ENCODE measurements at places on chromosomes 2 and 18.

DNA sequence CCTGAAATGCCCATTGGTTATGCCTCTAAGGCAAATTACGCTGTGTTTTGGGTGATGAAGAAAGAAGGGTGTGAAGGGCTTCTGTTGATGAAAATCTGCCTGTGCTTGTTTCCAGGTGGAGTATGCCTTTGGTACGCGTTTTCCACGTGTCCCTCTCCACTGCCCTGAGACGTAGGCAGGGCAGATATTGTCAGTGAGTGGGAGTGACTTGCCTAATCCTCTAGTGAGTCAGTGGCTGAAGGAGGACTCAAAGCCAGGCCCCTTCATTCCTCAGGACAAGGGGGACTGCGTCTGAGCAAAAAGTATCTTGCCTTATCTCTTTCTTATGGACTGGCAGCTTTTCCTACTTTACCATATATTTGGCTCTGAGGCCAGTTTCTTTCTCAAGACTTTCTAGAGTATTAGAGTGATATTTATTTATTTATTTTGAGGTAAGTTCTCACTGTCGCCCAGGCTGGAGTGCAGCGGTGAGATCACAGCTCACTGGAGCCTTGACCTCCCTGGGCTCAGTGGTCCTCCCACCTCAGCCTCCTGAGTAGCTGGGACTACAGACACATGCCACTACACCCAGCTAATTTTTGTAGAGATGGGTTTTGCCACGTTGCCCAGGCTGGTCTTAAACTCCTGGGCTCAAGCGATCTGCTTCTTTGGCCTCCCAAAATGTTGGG, 10.2 kb downstream of the RALB start:
- no peak for DNase-seq

DNA sequence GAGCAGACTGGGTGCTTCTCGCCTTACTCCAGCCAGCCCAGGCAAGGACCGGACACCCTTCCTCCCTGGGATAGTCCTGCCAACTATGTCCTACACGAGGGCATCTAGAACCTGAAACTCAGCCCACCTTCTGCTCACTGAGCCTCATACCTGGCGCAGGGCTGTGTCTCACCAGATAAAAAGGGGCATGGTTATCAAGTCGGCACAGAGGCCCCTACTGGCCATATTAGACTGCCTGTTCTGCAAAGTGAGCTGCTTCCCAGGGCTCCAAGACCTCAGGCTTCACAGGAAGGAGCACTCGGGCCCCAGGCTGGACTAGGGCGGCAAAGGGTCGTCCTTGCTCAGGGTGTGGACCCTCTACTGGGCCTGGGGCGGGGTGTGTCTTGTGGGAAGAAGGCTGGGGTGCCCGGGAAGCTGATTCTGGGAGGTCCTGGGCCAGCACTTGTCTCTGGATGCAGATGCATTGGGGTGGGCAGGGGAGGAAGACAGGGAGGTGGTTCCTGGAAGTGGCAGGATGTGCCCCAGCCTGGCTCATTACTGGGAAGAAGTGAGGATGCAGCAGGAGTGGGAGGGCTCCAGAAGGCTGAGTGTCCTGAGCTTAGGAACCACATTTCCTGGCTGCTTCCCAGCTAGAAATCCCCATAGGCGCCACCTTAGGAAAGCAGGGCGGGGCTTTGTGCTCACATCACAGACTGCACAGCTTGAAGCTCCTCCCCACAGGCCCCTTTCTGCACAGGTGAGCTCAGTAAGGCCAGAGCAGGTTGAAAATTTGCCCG, 19.6 kb downstream of the EHD3 start:
- DNase-seq = no peak

GRCh38 chr2:191571163-191571769, 106.7 kb upstream of the NABP1 start:
- DNase-seq = no peak

GRCh38 chr18:58263055-58263957, 219.3 kb downstream of the NEDD4L start:
- no peak for DNase-seq

- DNase-seq = peak; percentile 76
These were observed 385.5 kb upstream of the HNRNPA3 start for GRCh38 chr2:176826984-176827668.

DNA sequence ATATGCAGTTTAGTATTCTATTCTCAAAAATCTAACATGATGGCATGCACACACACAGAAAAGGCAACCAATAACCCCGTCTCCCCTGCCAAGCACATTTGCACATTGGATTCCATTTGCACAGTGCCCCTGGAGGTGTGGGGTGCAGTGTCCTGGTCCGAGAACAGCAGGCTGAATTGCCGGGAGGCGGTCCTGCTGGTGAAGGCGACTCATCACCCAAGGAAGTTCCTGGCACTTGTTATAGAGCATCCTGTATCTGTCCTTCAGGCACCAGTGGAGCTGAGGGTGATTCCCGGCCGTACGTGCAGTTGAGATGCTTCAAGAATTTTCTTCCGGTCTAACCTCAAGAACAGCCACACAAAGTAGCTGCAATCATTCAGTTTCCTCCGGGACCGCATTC, 73.0 kb upstream of the RAB12 start:
- DNase-seq = no peak

DNA sequence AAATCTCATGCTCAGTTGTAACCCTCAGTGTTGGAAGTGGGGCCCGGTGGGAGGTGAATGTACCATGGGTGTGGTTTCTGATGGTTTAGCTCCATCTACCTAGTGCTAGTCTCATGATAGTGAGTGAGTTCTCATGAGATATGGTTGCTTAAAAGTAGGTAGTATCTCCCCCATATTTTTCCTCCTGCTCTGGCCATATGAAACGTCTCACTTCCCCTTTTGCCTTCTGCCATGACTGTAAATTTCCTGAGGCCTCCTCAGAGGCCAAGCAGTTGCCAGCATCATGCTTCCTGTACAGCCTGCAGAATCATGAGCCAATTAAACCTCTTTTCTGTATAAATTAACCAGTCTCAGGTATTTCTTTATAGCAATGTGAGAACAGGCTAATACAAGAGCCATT, 62.8 kb upstream of the RNF152 start:
- DNase-seq = no peak

- no peak for DNase-seq
These were observed 68.1 kb upstream of the TCF7L1 start for GRCh38 chr2:85064927-85065577.

DNA sequence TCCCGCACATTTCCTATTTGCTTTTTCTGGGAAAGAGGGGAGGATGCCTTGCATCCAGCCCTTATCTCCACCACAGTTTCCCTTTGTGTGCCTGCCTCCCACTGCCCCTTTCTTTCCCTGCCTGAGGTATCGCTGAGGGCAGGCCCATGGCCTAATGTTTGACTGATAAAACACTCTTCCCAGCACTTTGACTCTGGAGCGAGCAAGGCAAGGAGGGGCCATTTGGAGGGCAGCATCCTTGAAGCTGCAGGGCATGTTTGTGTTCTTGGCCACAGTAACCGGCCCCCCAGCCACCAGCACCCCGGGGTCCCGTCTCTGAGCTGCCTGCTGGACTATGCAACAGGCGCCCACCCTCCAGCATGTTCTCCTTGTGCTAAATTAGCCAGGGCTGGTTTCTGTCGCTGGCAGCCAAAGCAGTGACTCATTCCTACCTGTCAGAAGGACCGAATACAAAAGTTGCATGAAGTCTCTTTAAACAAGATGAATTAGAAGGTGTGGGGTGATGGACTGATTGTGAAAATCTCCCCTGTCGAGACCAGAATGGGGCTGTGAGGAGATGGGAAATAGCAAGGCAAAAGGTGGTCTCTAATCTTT, 50.7 kb downstream of the BCL2L11 start:
- no peak for DNase-seq

GRCh38 chr2:44952143-44952805, 10.8 kb downstream of the SIX3 start:
- peak; percentile 46 for DNase-seq

DNA sequence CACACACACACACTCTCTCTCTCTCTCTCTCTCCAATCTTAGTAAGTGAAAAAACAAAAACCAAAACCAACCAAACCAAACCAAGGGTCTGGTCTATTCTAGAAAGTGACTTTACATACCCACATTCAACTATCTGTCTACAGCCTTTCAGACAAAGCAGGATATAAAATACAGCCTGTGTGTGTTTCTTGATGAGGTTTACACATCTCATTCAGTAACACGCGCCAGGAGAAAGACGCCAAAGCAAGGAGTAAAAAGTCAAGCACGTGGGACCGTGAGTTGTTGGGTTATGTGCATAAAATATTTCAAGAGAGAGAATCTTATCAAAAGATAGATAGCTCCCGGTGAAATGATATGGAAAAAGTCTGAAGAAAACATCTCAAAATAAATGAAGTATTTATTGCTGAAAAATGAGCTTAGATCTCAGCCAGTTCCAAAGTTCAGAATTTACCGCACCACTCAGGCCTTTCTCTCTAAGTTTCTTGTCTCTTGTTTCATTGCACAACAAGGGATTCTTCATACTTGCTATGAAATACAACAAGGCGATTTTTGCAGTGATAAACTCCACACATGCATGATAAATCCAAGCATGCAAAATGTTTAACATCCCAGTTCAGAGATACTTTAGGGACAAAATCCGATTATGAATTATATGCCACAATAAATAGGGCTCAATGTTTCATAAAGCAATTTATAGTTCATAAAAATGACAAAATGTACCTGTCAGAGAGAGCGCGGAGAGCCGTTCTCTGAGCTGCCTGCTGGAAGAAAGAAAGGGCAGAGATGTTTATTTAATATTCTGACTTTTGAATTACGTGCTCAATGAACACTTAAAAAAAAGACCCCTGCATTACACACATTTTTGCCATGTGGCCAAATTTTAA, 159.3 kb upstream of the REV1 start:
- no peak for DNase-seq

DNA sequence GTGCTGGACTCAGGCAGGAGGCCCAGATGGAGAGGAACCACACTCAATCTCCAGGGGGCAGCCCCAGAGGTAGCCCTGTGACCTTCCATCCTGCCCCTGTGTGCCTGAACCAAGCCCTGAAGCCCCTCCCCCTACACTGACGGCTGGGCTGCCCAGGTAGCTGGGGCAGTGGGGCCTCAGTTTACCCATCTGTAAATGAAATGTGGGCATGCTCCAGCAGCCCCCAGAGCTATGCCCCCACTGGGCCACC, 15.8 kb downstream of the CROCC2 start:
- DNase-seq = no peak

DNA sequence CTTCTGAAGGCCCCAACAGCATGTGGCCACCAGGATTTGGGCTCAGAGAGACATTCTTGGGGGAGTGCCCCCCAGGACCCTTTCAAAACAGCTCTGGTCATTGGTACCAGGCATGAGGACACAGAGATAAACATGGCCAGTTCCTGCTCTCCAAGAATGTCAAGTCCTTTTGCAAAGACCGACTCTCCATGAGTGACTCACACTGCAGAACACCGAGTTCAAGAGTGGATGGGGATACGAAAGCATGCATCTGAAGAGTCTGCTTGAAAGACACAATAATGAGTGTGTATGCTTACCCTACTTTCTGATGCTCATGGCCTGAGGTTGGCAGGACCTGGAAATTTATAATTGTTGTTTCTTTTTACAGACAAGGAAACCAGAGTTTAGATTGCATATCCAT, 450.6 kb downstream of the TSN start:
- no peak for DNase-seq

GRCh38 chr18:30970196-30970816, 72.2 kb downstream of the DSC3 start:
- no peak for DNase-seq

DNA sequence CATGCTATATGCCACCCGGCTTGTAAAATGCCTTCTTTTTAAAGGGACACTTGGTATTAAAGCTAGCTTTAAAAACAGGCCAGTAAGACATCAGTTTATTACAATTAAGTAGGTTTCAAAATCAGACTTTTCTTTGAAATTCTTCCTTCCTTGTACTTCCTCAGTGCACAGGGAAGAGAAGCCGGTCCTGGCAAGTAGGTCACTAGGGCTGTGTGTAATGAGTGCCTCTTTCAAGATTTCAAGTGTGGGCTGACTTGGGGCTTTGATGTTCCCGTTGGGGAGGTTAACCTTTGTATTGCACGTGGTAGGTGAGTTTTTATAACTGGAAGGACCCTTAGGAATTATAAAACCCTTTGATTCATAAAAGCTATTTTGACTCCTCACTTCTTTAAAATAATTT, 566.4 kb upstream of the ID2 start:
- no peak for DNase-seq

DNA sequence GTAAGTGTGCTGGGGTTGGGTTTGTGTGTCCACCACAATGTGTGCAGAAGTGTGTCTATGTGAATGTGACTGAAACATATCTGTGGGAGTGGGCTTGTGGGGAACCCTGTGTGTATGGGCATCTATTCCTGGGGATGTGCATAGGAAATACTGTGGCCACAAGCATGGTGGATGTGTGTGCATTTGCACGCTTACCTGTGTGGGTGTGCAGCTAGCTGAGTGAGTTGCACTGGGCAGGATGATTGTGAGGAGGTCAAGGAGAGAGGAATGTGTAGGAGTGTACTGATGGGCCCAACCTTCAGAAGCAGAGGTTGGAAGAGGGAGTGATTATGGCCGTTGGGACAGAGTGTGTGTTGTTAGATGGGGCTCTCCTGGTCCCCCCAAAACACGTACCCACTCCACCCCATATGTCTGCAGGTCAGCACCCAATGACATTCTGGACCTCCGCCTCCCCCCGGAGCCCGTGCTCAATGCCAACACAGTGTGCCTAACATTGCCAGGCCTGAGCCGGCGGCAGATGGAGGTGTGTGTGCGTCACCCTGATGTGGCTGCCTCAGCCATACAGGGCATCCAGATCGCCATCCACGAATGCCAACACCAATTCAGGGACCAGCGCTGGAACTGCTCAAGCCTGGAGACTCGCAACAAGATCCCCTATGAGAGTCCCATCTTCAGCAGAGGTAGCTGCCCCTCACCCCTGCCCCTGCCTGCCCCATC, 1.2 kb downstream of the WNT10A start:
- DNase-seq = no peak

DNA sequence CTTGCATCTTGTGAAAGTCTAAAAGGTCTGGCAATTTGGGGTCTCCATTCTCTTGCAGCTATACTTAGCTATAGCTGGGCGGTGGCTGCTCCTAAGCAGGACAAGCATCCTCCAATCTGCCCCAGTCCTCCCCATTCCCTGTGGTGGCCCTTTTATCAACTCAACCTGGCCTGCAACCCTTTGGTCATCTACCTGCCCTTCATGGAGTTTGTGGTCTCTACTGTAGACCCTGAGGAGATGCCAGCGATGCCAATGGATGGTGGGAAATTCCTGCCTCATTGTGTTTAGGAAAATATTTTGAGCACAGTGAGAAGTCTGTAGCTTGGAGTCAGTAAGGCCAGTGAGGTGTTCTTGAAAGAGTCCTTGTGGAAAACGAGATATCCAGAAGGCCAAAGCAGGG, 143.4 kb downstream of the CAPN13 start:
- no peak for DNase-seq

- no peak for DNase-seq
These were observed 215.6 kb downstream of the MTX2 start for GRCh38 chr2:176484838-176485237.

- DNase-seq = no peak
These were observed 32.0 kb downstream of the LGALSL start for GRCh38 chr2:64485961-64486360.

- DNase-seq = no peak
These were observed 135.6 kb downstream of the SMAD7 start for GRCh38 chr18:48815179-48815515.

- DNase-seq = peak; percentile 39
These were observed 102.6 kb downstream of the ANKRD44 start for GRCh38 chr2:197208024-197208423.

GRCh38 chr2:238136820-238137537, 1.5 kb upstream of the KLHL30 start:
- DNase-seq = no peak

- peak; percentile 22 for DNase-seq
These were observed 48.5 kb downstream of the SERPINB7 start for GRCh38 chr18:63823516-63824219.

Measured in stimulated activated CD4-positive, alpha-beta T cell treated with anti-CD3 and anti-CD28 coated beads, Interleukin-1b, Interleukin-23, amount 100 ng/mL, for 48 hours (primary cell).